ENCODE measurements at places on chromosomes 5 and 9. TPM values are rescaled to one million over a fixed set of nuclear protein-coding genes. Genes with fewer than 3 reads are reported as not detected.

The PRSS3 gene
- total RNA-seq = not detected

The SNCAIP gene
- not detected for total RNA-seq

The ZDHHC11B gene
- 0.29 TPM for total RNA-seq

The MYOT gene
- not detected for total RNA-seq

The KCNT1 gene
- total RNA-seq = not detected
